Cardiac septum (tissue), 1 donor: ENCODE measurements at places on chromosomes 13 and 19. TPM values are rescaled to one million over a fixed set of nuclear protein-coding genes. Genes with fewer than 3 reads are reported as not detected.
A peak's percentile ranks its signal among the peaks of the same experiment; 100 is the strongest.

DNA sequence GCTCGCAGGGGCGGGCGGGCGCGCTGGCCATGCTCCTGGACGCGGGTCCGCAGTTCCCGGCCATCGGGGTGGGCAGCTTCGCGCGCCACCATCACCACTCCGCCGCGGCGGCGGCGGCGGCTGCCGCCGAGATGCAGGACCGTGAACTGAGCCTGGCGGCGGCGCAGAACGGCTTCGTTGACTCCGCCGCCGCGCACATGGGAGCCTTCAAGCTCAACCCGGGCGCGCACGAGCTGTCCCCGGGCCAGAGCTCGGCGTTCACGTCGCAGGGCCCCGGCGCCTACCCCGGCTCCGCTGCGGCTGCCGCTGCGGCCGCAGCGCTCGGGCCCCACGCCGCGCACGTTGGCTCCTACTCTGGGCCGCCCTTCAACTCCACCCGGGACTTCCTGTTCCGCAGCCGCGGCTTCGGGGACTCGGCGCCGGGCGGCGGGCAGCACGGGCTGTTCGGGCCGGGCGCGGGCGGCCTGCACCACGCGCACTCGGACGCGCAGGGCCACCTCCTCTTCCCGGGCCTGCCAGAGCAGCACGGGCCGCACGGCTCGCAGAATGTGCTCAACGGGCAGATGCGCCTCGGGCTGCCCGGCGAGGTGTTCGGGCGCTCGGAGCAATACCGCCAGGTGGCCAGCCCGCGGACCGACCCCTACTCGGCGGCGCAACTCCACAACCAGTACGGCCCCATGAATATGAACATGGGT, 599 bp downstream of the ZIC2 start:
- DNase-seq: no peak

- no peak for DNase-seq
Observed at GRCh38 chr13:82571653-82572052, 1310.6 kb downstream of the SLITRK1 start.

DNA sequence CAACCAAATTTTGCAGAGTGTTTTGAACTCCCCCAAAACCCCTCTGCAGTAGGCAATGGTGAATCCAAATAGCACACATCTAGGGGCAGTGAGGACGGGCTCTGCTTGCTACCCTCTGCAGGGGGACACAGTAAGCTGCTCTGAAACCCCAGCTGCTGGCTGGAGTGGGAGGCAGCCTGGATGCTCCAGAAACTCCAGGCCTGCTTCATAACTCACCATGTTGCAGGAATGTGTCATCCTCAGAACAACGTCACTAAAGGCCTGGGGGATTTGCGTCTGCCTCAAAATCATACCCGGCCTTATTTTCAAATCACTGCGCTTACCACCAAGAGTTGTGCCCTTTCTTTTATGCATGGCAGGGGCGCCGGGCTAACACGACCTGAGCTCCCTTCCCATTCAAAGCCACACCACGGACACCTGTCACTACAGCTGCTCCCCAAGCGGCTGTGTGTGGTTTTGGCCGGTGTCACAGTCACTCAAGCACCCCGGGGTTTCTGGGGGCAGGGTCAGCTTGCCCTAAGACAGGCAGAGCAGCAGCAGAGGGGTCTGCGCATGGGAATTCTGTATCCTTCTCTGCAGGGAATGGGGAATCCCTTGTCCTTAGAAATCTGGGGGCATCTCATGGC, 93.9 kb downstream of the TSHZ3 start:
- DNase-seq: no peak

DNA sequence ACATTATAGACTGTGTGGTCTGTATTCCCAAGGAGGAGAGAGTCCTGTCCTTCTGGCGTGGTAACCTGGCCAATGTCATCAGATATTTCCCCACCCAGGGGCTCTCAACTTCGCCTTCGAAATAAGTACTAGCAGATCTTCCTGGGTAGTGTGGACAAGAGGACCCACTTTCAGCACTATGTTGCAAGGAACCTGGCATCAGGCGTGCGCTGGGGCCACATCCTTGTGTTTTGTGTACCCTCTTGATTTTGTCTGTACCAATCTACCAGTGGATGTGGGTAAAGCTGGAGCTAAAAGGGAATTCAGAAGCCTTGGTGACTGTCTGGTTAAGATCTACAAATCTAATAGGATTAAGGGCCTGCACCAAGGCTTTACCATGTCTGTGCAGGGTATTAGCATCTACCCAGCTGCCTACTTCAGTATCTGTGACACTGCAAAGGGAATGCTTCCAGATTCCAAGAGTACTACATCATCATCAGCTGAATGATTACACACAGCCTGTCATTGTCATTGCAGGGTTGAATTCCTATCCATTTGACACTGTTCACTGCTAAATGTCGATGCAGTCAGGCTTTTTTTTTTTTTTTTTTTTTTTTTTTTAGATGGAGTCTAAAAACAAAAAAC, 148.0 kb downstream of the PRR20E start:
- no peak for DNase-seq

- peak; percentile 55 for DNase-seq
Observed at GRCh38 chr13:113990321-113990837, 16.5 kb upstream of the C13orf46 start.

- DNase-seq: no peak
Observed at GRCh38 chr19:47086280-47086679, 27.3 kb downstream of the ZC3H4 start.

- DNase-seq: no peak
Observed at GRCh38 chr13:45021250-45021649, 31.9 kb downstream of the GPALPP1 start.

GRCh38 chr19:37537391-37537947, 30.7 kb downstream of the ZNF793 start:
- DNase-seq: no peak

DNA sequence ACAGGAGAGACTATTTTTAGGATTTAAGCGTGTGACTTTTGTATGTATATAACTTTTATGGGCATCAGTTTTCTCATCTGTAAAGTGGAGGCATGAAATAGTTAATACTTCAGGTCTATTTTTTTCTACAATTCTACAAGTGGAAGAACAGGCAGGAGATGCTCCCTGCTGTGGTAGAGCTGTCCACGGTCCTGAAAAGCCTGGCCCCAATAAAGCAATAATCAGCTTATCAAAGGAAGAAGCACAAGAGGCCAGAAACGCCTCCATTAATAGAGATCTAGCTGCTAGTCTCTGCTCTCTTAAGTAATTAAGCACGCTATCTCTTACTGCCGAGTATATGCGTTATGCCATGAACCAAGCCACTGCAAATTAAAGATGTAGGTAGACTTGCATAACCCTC, 28.0 kb upstream of the WASF3 start:
- DNase-seq: no peak

GRCh38 chr13:42967660-42968059, 24.4 kb downstream of the EPSTI1 start:
- DNase-seq: no peak

GRCh38 chr13:108795841-108796240, 166.4 kb downstream of the MYO16 start:
- no peak for DNase-seq

DNA sequence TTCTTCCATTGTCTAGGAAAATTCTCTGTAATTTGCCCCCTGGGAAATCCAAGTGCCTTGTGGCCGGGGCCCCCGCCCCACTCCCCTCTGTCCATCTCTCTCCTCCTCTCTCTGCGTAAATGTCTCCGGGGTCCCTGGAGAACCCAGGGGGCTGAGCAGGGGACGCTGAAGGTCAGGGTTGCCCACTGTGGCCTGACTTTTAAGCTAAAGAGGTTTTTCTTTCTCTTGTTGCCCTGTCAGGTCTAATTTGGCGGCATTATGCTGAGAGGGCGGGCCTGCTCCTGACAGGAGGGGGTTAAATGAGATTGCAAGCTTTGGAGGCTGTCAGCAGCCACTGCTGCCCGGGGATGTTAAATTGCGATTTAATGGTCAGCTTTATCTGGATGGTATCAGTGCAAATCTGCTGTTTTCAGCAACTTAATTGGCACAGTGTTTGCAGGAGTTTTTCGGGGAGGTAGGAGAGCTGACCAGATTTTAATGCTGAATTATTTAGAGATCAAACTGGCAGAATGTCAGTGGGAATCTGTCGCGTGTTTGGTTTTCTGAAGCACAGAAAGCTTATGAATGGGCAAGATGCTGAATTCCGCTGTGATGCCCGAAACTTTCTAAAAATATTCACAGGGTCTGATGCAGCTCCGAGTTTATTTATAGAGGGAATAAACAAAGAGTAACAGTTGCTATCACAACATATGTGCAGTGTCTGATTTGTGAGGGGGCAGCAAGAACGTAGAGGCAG, 93.2 kb upstream of the SOX1 start:
- DNase-seq: peak; percentile 33

GRCh38 chr19:7515645-7516151, at the start of gene ZNF358:
ZNF358 (plus strand) TSS chr19:7516103; CDS start chr19:7519243, 3,140 bp downstream.
- DNase-seq: no peak

DNA sequence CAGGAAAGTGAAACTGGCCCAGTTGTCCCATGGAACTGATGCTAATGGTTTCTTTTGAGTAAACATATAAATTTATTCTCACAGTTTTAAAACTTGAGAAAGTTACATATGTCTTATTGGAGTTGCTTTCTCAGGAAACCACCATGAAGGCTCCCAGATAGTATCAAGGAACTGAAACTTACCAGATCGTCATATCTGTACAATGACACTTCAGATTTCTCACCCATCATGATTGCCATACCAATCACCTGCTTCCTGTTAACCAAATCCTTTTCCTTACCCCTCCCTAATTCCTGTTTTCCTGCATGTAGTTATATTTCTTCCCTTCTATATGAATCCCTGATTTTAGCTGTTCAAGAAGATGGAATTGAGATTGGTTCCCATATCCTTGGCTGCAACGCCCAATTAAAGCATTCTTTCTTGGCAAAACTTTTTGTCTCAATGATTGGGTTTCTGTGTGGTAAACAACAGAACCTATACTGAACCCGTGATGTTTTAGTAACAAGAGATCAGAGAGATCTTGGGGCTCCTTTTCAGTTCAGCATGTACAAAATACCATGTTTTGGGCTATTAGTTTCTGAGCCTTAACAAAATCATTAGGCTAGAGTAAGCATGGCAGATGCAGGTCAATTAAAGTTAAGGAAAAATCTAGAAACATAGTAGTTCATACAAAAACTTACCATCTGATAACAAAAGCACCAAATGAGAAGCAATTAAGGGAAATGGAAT, 781.3 kb upstream of the MIR17HG start:
- DNase-seq: no peak

DNA sequence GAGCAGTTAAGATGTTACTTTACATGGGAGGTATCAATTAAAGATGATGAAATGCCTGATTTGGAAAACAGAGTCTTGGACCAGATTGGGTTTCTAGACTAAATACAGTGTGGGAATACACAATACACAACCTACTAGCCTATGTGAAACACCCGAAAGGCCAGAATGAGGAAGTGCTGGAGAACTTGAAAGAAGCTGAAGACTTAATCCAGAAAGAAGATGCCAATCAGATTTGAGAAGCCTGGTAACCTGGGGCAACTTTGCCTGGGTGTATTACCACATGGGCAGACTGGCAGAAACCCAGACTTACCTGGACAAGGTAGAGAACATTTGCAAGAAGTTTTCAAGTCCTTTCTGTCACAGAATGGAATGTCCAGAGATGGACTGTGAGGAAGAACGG, 43.2 kb downstream of the N4BP2L1 start:
- no peak for DNase-seq

GRCh38 chr13:19862481-19863313, 752 bp downstream of the ZMYM5 start:
- no peak for DNase-seq

- DNase-seq: no peak
Observed at GRCh38 chr19:6987850-6988249, 33.4 kb downstream of the MBD3L2B start.

- peak; percentile 51 for DNase-seq
Observed at GRCh38 chr13:29532821-29533220, 62.7 kb downstream of the SLC7A1 start.

DNA sequence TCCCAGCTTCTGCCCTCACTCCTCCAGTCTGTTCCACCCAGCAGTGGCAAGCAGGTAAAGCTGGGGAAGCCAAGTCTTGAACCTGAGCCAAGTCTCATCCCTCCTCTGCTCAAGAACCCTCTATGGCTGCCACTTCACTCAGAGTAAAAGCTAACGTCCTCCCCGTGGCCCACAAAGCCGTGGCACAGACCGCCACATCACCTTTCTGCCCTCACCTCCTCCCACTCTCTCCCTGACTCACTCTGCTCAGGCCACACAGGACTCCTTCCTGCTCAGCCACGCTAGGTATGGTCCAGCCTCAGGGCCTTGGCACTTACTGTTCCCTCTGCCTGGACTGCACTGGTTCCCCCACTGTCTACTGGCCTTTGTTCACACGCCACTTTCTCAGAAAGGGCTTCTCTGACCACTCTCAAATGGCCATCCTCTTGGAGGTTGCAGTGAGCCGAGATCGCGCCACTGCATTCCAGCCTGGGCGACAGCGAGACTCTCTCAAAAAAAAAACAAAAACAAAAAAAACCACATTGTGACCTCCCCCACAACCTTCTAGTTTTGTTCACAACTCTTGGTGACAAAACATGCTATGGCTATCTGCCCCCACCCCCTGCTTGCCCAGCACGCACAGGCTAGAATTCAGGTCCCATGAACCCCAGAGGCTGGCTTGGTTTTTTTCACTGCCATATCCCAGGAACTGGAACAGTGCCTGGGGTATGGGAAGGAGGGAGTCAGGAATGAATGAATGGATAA, 15.8 kb downstream of the NDUFB7 start:
- DNase-seq: no peak

DNA sequence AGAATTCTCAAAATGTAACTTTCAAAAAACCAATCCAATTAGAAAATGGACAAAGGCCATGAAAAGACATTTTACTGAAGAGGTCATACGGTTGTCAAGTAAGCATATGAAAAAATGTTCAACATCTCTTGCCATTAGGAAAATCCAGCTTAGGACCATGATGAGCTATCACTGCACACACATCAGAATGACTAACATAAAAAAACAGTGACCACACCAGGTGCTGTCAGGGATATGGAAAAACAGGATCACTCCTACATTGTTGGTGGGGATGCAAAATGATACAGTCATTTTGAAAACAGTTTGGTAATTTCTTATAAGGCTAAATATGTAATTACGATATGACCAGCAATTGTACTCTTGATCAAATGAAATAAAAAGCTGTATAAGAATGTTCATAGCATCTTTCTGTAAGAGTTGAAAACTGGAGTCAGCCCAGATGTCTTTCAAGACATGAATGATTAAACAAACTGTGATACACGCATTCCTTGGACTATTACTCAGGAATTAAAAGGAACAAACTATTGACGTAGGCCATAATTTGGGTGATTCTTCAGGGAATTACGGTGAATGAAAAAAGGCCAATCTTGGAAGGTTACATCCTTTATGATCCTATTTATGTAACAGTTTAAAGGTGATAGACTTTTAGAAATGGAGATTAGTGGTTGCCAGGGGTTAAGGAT, 26.9 kb upstream of the RCBTB2 start:
- no peak for DNase-seq

GRCh38 chr13:59532405-59532804, 631.3 kb downstream of the DIAPH3 start:
- DNase-seq: no peak

GRCh38 chr13:71516521-71516920, 350.5 kb downstream of the DACH1 start:
- no peak for DNase-seq

The MYPOP gene
- 10.3 TPM for total RNA-seq

The LGI4 gene
- 8.1 TPM for total RNA-seq

The PSG7 gene
- not detected for total RNA-seq

The CEACAM3 gene
- 0.97 TPM for total RNA-seq

The SMIM44 gene
- total RNA-seq: not detected

The TSHZ3 gene
- total RNA-seq: 5.2 TPM
